ENCODE measurements at places on chromosomes 5 and 9.

DNA sequence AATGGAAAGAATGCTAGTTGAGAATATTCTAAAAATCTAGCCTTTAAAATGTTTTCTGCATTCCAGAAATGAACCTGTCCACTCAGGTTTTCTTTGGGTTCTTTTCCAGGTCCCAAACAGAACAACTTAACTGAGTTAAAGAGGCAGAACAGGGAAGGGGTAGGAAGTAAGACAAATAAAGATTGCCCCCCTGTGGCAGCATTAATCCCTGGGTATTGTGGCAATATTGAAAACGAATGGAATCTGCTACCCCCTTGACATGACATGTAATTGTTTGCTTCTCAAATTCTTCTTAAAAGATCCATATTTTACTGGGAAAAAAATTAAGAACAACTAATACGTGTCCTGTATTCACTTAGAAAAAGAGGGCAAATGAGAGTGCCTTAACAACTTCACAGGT lies 9.3 kb upstream of the RBM22 start:
- no peak for DNase-seq

- DNase-seq: no peak
These were observed 10.6 kb upstream of the SLC2A6 start for GRCh38 chr9:133489253-133490190.

DNA sequence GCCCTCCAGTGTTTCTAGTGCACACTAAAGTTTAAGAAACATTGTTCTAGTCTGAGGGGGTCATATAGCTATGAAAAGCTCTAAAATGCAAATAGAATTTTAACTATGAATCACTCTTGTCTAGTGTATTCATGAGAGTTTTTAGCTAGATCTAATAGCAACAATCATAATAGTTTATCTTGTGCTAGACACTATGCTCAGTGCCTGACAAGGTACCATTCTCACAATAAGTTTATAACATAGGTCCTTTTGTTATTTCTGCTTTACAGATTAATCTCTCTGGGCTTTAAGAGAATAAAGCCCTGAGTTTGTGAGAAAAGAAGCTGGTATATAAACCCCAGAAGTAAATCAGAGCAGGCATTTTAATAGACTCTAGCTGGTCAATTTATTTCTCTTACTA lies 2120.7 kb downstream of the MAT2B start:
- no peak for DNase-seq

GRCh38 chr5:133117912-133118445 lies 66.2 kb downstream of the HSPA4 start:
- DNase-seq: no peak

DNA sequence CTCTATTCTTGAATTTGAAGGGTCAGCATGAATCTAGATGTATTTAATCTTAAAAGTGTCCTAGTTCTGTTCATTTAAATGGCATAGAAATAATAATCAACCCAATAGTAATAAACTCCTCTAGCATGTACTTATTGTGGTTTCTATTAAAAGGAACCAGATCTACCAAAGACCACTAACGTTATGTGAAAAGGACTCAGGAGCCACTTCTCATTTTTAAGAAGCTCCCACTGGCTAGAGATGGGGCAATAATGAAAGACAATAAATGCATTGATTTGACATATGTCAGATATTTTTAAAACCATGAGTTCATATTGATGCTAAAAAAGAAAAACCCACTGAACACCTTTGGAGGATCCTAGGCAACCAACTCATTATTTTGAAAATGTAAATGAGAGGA lies 191.9 kb downstream of the ATP10B start:
- DNase-seq: no peak

DNA sequence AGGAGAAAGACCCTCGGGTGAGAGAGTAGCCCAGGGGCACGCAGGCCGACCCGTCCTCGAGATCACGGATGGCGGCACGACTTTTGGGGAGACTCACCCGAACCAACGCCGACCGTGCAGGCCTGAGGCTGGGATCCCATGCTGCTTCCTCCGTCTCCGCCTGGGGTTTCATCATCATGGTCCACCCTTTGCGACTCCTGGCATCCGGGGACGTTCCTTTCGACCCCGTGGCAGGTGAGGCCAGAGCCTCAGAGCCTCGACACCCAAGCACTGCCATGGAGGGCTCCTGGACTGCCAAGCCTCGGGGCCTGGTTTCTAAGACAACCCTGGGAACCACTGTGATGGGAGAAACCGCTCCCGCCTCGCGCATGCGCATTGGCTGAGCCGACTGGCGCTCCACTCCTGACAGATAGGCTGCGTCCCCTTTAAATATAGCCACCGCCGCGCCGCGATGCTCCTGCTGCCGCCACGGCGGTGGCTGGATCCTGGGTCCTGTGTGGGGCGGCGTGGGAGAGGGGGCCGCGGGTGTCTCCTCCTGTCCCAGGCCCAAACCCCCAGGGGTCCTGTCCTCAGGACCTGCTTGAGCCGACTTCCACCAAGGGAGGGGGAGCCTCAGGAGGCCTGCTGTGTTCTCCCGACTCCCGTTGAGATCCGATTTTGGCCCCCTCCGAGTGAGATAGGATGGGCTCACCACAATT lies 481.6 kb downstream of the SPATA31A7 start:
- no peak for DNase-seq

DNA sequence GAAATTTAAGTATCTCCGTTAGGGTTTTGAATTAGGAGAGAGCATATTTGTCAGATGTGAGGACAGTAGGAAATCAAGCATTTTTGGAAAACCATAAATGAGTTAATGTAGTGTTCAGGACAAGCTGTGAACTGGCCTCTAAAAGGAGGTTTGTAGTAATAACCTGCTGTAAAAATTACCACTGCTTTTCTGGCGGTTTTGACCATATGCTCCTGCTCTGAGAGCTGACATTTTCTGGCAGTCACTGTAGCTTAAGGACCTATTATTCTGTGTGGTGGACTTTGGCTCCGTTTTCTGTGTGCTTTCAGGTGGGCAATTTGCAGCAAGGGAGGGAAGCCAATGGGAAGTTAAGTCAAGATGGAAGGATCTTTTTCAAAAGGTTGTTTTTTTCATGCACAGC lies 111.1 kb downstream of the SGCD start:
- DNase-seq: no peak

- DNase-seq: no peak
These were observed 351.4 kb downstream of the PLK2 start for GRCh38 chr5:58108511-58108910.

- DNase-seq: no peak
These were observed 19.5 kb upstream of the ARAP3 start for GRCh38 chr5:141701360-141702119.

DNA sequence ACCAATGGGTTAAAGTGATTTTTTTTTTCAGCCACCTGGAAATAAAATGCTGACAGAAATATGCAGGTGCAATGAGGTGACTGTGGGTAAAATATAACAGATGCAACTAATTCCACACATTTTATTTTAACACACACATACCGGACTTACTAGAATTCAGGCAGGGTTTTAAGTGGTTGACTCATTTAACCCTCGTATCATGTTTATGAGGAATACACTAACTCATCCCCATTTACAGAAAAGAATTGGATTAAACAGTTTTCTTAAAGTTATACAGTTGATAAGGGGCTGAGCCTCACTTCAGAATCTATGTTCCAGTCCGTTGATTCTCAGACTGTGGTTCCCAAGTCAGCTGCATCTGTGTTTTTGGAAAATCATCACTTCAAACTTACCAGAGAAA lies 207.5 kb downstream of the CHSY3 start:
- DNase-seq: no peak

DNA sequence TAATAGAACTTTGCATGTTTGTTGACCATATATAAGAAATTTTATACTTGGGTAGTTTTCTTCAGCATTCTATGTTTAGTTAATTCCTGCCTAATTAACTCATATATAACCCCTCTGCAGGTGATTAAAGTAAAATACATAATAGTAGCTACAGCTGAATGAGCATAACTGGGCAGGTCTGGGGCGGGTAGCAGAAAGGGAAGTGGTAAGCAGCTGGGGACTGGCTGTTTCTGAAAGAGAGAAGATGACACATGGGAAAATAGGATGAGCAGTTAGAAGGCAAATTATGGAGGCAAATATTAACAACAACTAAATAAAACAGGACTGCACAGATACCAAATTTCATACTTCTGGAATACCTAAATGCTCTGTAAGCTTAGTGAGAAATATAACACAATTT lies 128.1 kb downstream of the CPLANE1 start:
- no peak for DNase-seq

DNA sequence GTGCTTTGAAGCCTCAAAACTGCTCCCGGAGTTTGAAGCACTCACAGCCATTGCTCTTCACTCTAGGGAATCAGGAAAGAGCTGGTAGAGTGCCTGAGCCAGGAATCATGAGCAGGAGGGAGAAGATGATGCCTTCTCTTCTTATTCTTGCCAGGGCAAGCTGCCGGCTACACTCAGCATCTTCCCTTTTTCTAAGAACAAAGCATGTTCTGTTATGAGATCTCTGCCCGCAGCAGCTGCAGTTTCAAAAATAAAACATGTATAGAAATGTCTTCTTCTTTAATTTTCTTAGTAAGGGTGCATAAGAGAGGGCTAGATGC lies 57.9 kb upstream of the RICTOR start:
- peak; percentile 40 for DNase-seq

DNA sequence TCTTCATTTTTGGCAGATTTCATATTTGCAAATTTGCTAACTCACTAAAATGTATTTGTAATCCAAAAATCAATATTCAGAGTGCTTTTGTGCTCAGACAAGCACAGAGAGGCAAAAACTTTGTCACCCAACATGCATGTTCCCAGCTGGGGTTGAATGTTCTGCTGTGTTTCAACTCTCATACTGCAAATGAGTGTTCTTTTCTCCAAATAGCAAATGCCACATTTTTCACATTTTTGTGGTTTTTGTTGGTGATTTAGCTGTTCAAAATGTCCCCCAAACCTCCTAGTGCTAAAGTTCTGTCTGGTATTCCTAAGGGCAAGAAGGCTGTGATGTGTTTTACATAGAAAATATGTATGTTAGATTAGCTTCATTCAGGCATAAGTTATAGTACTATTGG lies 87.3 kb upstream of the PCSK5 start:
- DNase-seq: no peak

DNA sequence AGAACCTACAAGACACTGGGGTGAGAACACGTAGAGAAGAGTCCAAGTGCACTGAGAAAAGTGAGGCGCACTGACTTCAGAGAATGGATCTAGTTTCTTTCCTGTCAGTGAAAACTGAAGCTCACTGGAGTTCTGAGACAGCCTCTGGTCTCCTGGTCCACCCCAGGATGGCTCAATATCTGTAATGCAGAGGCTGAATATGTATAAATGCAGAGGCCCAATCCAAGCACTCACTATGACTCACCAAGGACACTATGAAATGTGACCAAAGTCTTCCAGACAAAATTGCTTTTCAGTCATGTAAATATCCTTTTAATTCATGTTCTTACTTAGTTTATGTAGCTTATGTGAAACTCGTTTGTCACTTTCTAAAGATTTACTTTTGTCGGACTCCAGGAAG lies 53.8 kb downstream of the NFIB start:
- DNase-seq: no peak

DNA sequence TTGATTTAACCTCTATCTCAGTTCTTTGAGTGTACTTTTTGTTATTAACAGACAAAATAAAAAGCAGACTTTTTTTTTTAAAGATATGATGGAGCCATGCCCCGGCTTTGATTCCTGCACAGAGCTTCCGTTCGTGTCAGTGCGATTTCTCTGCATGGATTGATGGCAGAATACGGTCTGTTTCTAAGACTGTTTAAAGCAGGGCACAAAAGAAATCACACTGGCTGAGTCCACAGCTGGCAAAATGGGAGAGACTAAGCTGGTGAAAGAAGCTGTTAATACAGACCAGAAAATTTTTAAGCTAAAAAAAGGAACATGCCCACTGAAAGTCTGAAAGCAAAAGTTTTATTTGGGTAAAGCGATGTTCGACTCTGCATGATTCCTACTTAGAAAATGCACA lies 501.4 kb upstream of the WWC1 start:
- DNase-seq: no peak

- no peak for DNase-seq
These were observed 5.0 kb upstream of the PTPDC1 start for GRCh38 chr9:94079236-94079635.

DNA sequence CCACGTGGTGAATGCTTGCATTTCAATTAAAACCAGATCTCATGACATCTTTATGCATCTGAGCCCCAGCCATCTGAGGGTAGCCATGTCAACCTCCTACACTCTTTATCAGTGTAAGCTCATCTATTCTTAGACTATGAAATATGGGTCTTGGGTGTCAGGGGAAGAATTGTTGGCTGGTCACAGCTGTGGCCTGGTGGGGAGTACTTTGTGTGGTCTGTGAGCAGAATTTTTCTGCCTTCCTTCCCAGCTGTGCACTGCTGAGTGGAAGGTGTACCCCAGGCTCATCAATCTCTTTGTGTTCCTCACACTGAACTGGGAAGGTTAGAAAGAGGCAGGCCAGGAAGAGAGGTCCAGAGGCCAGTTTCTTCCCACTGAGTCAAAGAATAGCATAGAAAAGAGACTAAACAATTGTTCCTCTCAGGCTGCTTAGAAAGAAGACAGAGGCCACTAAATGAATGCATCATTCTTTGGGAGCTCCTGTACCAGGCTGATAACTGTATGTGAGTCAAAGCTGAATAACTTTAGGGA lies 202.7 kb upstream of the RGMB start:
- DNase-seq: no peak

GRCh38 chr9:109815366-109815947 lies 35.5 kb downstream of the PALM2AKAP2 start:
- no peak for DNase-seq

GRCh38 chr5:11069041-11069440 lies 308.0 kb upstream of the DAP start:
- no peak for DNase-seq

DNA sequence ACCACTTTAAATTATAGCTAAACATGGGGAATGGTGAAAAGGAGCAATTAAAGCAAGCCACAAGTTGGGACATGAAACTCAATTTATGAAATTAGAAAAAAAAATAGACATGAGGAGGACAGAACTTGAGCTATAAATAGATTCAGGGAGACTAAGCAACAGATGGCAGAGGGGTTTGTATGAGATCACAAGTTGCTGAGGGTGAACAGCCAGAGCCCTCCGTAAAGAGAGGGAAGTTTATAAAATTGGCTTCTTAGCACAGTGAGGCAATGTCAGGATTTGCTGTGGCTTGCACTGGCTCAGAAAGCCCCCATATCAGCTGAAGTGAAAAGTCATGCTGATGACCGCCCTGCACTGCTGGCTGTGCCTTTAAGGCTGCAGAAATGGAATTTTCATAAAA lies 443.4 kb upstream of the CD180 start:
- no peak for DNase-seq

Measured in hippocampal formation (tissue), 2 donors.